ENCODE measurements at places on chromosomes 3 and 15. TPM values are rescaled to one million over a fixed set of nuclear protein-coding genes. Genes with fewer than 3 reads are reported as not detected.

Gene EPHA6
- total RNA-seq, result not detected

Gene OTOL1
- total RNA-seq, result not detected

Gene OIP5
- total RNA-seq, result 38.0 TPM

Gene RBM6
- total RNA-seq, result 36.6 TPM

Gene CD96
- not detected for total RNA-seq

Gene EPHB1
- not detected for total RNA-seq

Gene BTLA
- total RNA-seq, result not detected

Gene OXTR
- total RNA-seq, result 115 TPM

Gene PLAAT1
- 29.3 TPM for total RNA-seq

Gene ACP3
- not detected for total RNA-seq

Gene FBXO22
- total RNA-seq, result 57.2 TPM

Gene STARD5
- 1.7 TPM for total RNA-seq

Gene CSNK1G1
- 16.0 TPM for total RNA-seq

Gene STRA6
- 3.0 TPM for total RNA-seq

Gene SLC2A2
- total RNA-seq, result 0.07 TPM

Gene LRRK1
- 5.3 TPM for total RNA-seq

Gene ZNF717
- total RNA-seq, result 0.57 TPM

Gene DENND6A
- 41.0 TPM for total RNA-seq

Gene WDR93
- total RNA-seq, result not detected

Gene KLHL6
- total RNA-seq, result not detected

Gene NR2E3
- not detected for total RNA-seq

Gene SPINK8
- not detected for total RNA-seq

Gene HACD3
- 148 TPM for total RNA-seq

Gene LACTB
- 20.4 TPM for total RNA-seq

Gene CLDN16
- 0.02 TPM for total RNA-seq

Gene CTXN2
- total RNA-seq, result 0.05 TPM

Gene FRG2C
- total RNA-seq, result not detected

Gene ARGFX
- not detected for total RNA-seq

Gene CPN2
- total RNA-seq, result not detected

Gene ZNF385D
- not detected for total RNA-seq

Gene ZNF501
- total RNA-seq, result not detected

Gene TMEM266
- 1.1 TPM for total RNA-seq

Gene ZDHHC23
- 2.4 TPM for total RNA-seq

Gene RBPMS2
- 0.50 TPM for total RNA-seq

Gene CCR8
- not detected for total RNA-seq

Gene PPP1R14D
- not detected for total RNA-seq

Gene GALK2
- 34.5 TPM for total RNA-seq

Gene HACD2
- total RNA-seq, result 45.3 TPM

Gene CDHR4
- total RNA-seq, result not detected

Gene GOLGA6L7
- not detected for total RNA-seq

Gene FAM98B
- total RNA-seq, result 4.5 TPM

Gene CD86
- total RNA-seq, result not detected

Gene ASB14
- total RNA-seq, result not detected

Gene CFAP100
- total RNA-seq, result not detected

Gene RAD18
- 112 TPM for total RNA-seq

Gene UCN2
- total RNA-seq, result 5.0 TPM

Gene LTK
- total RNA-seq, result 4.3 TPM

Gene FETUB
- total RNA-seq, result 0.45 TPM

Gene SELENOT
- 237 TPM for total RNA-seq

Gene KBTBD8
- total RNA-seq, result 3.0 TPM

Gene TJP1
- 41.7 TPM for total RNA-seq

Gene TMEM108
- total RNA-seq, result not detected
